ENCODE measurements at places on chromosomes 16 and 17. TPM values are rescaled to one million over a fixed set of nuclear protein-coding genes. Genes with fewer than 3 reads are reported as not detected.

Gene HNF1B
- not detected for polyA plus RNA-seq

Gene P2RX1
- not detected for polyA plus RNA-seq

Gene SLC38A8
- polyA plus RNA-seq = not detected

Gene KCNG4
- polyA plus RNA-seq = not detected

DNA sequence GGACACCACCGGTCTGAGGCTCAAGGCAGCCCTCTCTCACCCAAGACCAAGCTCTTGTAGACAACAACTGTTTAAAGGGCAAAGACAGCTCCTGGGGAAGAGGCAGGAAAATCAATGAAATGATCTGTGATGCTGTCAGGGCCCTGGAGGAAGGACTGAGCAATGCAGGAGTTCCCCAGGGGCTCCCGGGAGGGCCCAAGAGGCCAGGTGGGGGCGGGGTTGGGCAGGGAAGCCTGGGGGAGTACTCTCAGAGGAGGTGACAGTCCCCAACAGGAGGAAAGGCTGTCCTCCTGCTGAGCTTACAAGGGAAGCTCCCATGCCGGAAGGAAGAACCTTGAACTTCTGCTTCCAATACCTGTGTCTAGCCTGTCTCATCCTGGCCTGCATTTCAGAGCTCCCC, 8.3 kb upstream of the NOS2 start:
- DNase-seq = no peak

GRCh38 chr16:69150146-69150865, 17.9 kb downstream of the UTP4 start:
- peak; percentile 81 for DNase-seq

- no peak for DNase-seq
Observed at GRCh38 chr16:1129106-1129960, 23.6 kb upstream of the CACNA1H start.

- DNase-seq = peak; percentile 80
Observed at GRCh38 chr16:53465606-53466280, 31.5 kb downstream of the RBL2 start.

DNA sequence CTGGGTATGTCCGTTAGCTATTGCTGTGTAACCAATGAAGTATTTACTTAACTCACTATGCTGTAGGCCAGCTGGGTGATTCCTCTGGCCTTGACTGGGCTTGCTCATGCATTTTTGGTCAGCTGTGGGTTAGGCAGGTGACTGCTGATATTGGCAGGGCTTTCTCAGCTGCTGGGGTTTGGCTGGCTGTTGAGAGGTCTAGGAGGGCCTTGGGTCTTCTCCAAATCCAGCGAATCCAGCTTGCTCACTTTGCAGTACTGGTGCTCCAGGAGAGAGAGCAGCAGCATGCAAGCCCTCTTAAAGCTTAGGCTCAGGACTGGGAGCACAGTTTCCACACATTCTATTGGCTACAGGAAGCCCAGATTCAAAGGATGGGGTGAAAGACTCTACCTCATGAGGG, 270.1 kb downstream of the PHKB start:
- DNase-seq = peak; percentile 99

DNA sequence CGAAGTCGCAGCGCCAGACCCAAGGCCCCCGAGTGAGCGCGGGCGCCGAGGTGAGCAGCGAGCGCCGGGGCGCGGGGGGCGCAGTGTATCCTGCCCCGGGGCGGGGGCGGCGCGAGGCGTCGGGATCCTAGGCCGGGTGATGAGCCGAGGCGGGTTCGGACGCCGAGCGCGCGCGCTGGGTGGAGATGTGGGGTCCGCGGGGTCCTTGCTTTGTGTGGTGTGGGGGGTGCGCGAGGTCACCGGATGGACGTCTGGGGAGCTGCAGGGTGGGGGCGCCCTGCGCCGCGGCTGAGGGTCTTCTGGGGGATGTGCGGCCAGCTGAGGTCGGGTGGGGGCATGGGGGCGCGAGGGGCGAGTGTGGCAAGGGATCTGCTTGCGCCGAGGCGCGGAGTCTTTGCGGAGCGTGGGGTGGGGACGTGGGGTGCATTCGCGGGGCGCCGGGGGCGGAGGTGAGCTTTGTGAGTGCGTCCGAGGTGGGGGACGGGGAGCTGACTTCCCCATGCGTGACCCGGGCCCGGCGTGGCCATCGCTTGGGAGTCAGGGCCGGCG, 560 bp downstream of the RAI1 start:
- no peak for DNase-seq

DNA sequence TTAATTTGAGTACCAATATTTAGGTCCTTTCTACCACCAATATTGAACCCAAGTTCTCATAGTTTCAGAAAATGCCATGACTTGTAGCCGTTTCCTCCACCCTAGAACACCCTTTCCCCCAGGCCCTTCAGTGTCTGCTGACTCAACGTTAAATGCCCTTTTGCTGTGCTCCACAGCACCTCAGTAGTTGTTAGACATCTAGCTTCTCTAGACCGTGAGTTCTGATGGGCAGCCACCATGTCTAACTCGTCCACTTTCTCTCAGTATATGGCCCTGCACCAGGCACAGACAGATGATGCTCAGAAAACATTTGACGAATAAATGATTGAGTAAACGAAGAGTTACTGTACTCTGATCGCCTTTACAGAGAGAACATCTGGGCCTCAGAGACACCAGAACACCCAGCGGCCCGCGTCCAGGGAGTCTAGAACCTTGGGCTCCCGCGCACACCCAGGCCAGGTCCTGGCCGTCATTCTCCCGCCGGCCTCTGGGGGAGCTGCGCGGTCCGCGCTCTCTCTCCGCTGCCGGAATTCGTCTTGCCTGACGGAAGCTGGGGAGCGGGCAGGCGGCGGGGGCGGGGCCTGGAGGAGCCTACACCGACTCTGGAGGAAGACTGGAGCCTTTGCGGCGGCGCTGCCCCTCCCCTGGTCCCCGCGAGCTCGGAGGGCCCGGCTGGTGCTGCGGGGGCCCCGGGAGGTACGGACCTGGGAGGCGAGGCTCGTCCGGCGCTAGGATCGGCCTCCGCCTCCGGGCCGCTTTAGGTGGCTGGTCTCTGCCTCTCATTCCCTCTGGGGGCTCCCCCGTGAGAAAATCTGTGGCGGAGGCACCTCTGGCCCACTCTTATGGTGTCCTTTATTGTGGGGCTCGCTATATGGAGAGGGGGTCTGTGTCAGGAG, at the start of gene NKIRAS2:
Gene NKIRAS2, plus strand, starts transcription at position 582 of the 896 bp plus-strand sequence. CDS start 1,488 bp downstream, outside the sequence.
- DNase-seq = peak; percentile 85

GRCh38 chr16:49605536-49606254, 232.1 kb downstream of the C16orf78 start:
- DNase-seq = no peak

GRCh38 chr17:40958086-40958953, 8.4 kb downstream of the KRT39 start:
- DNase-seq = no peak

- peak; percentile 91 for DNase-seq
Observed at GRCh38 chr16:75080205-75081029, 36.2 kb downstream of the LDHD start.

Measured in IMR-90 (cell line).